ENCODE measurements at places on chromosomes 13 and 19.

GRCh38 chr19:11069561-11069960, 19.7 kb upstream of the LDLR start:
- no peak for DNase-seq

- peak; percentile 40 for DNase-seq
Measured at GRCh38 chr13:44573790-44574465, 2.2 kb downstream of the TSC22D1 start.

DNA sequence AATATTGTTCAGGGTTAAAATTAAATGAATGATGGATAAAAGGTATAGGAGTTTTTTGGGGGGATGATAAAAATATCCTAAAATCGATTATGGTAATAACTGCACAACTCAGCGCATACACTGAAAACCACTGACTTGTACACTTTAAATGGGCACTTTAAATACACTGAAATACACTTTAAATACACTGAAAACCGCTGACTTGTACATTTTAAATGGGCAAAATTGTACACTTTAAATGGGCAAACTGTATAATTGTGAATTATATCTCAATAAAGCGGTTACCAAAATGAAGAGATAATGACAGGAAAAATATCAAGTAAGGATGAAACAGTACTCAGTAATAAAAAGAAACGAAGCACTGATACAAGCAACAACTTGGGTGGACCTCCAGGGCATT, 1.5 kb downstream of the LIG1 start:
- no peak for DNase-seq

DNA sequence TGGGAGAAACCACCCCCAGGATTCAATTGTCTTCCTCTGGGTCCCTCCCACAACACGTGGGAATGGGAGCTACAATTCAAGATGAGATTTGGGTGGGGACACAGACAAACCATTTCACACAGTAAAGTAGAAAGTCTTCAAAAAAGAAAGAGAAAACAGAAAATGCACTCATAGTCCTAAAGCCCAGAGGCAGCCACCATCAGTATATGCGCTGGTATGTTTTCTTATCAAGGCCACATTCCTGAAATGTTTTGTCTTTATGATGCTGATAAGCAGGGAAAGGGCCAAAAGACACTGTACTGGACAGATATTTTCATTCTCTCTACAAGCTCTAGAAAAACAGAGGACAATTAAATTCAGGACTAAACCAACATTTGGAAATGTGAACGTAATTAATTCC, 375.8 kb upstream of the TSHZ3 start:
- no peak for DNase-seq

DNA sequence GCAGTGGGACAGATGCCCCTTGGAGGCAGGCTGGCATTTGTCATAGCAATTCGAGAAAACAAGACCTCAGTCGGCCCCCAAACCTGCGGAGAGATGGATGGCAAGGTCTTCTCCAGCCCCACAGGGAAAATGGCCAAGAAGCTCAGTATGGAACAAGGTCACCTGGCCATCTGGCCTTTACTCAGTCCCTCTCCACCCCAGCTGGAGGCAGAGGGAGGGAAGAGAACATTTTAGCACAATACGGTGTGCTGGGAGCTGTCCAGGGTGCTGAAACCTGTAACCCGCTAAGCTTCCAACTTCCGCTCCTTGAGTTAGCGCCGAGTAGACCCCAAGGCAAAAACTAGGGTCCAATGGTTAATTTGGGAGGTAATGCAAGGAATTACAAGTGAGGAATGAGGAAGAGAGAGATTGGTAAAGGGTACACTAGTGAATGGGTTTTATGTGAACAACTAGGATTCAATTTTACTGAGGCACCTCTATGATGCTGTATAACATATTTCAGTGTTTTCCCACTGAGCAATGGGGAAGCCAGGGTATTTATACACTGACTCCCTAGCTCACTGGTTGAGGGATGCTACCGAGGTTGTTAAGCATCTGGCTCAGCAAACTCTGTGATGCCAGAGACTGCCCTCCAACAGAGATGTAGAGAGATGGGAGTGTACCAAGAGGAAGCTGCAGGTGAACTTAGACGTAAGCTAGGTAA, 64.3 kb downstream of the CACNA1A start:
- peak; percentile 21 for DNase-seq

GRCh38 chr19:3544742-3545668, 6.0 kb downstream of the TEKTIP1 start:
- DNase-seq: peak; percentile 89

DNA sequence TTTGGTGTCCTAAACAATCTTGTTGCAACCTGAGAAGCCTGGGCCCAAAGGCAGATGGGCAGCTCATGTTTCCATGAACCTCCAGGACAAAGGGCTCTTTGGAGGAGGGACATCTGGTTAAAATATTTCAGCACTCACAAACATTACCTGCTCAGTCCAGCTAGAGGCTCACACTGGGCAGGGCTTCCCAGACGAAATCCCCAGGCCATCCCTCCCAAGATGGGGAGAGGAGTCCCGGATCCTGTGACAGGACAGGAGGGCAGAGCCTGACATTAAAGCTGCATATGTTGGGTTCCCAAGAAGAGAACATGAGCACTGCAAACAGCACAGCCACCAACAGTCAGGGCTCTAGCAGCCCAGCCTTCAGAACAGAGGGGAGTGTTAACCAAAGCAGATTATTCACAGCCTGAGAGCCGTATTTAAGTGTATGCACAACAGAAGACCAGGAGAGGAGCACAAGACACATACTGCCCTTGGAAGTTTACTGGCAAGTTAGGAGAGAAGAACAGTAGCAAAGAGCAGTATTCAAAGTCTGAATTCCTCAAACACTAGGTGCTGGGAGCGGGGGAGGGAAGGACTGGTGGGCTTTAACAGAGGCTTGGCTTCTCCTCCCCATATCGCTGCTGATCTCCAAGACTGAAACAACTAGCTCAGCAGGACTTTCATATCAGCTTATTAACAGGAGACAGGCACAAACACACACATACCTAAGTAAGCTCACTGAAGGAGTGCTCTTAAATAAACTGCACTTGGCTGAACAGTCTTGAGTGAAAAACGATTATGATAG, 12.3 kb downstream of the ATP7B start:
- DNase-seq: no peak

DNA sequence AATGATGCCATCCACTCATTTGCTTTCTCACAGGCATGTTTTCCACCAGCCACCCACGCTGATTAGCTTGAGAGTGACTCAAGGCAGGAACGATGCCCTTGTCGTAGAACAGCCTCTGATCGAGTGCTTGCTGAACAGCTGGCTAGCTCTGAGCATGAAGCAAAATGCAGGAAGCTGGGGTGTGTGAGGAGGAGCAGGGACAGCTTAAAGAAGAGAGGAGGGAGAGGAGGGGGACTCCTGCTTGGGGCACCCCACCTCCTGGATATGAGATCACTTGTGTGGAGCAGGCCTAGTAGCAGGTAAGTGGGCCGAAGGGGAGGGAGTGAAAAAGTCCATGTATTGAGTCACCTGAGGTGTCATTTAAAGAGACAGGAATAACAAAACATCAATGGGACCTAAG, 48.8 kb downstream of the IRS2 start:
- no peak for DNase-seq

DNA sequence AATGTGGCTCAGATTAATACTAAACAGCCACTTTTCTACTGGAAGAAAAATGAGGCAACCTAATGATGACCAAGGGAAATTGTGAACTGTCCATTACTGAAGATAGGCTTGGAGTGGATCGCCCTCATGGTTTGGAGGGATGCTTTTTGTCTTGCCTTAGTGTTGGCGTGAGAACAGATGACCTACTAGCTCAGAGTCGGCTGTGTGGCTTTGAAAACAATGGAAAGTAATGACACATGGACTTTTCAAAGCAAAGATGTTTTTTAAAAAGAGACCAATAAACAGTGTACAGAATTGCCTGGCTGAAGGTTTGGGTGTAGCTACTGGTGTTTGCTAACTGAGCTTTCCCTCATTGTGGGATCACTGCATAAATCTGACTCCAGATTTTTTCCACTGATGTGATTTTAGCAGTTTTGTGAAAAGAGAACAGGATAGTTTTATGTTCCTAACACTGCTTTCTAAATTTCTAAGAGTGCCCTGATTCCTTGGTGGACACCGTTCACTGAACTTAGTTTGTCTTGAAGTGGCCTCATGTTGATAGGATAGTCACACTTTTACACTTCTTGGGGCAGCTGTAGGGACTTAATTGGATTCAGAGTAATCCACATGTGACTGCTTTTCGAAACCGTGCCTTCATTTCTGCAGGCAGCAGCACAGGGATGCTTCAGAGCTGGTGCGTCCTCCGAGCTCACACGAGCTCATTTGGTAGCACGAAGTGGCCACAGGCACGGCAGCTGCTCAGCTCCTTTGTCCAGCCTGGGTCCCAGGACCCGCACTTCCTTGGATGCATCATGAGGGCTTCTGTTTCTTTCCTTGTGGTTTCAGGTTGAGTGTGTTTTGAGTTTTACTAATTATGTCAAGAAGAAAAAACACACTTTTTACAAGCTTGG, 4.3 kb downstream of the CEBPG start:
- DNase-seq: no peak

- DNase-seq: peak; percentile 15
Measured at GRCh38 chr13:76993021-76993420, 1.1 kb downstream of the CLN5 start.

DNA sequence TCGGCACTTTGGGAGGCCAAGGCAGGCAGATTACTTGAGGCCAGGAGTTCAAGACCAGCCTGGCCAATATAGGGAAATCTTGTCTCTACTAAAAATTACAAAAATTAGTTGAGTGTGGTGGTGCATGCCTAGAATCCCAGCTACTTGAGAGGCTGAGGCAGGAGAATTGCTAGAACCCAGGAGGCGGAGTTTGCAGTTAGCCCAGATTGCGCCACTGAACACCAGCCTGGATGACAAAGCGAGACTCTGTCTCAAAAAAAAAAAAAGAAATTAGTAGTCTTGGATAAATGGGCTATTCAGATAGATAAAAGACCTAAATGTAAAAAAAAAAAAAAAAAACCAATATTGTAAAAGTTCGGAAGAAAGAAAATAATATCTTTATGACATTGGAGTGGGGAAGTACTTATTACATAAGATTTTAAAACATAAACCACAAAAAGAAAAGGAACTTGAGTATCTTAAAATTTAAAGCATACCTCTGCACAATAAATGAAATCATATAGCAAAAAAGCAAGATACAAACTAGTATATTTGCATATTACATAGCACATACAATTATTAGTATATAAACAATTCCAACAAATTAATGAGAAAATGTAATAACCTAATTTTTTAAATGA, 26.7 kb upstream of the RNASEH2B start:
- DNase-seq: no peak

DNA sequence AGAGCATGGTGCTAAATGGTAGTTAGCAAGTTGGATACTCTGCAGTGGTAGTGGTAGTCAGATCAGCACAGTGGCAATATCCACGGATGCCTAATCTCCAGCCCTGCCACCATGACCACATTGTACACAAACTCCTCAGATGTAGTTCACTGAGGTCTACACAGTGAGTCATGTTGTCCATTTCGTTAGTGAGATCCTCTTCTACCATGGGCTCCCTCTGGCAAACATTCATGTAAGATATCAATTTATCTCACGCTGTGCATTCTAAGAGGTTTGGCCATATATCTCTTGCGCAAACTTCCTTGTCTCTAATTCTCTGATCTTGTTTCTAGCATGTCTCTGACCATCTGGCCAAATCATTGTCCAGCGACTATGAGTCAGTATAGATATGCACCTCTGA, 58.2 kb downstream of the POLR1D start:
- DNase-seq: no peak

GRCh38 chr13:111938741-111939665, 127.9 kb upstream of the SOX1 start:
- DNase-seq: no peak

DNA sequence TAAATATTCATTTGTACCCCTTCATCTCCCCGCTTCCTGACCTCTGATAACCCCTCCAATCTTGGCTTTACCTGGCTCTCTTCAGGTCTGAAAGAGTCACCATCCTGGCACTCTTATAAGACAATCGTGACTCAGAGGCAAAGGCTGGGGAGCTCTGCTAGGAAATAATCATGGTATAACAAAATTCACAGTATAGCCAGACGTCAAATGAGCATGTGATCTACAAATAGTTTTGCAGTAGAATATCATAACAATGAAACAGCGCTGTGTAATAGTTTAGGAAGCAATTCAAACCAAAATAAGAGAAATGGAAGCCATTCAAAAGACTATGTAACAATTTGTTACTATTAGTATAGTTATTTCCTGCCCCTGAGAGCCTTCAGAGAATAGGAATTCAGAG, 34.2 kb downstream of the RXFP2 start:
- peak; percentile 19 for DNase-seq

- no peak for DNase-seq
Measured at GRCh38 chr13:73571376-73571775, 512.6 kb downstream of the KLF5 start.

GRCh38 chr19:34273121-34273520, 18.8 kb downstream of the GARRE1 start:
- no peak for DNase-seq

- DNase-seq: no peak
Measured at GRCh38 chr13:52737965-52738364, 1.7 kb downstream of the CNMD start.

DNA sequence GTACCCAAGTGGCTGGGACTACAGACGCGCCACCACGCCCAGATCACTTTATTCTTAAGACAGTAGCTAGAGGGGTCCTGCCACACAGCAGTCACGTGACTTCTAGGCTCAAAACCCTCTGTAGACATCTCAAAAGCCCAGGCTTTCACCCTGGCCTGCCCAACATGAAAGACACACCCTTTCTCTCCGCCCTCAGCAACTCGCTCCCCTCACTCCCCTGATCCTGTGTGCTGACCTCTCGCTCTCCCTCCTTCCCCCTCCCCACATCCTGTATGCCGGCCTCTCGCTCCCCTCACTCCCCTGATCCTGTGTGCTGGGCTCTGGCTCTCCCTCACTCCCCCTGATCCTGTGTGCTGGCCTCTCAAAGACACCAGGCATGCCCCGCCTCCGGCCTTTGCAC, 77.4 kb downstream of the SLC15A1 start:
- DNase-seq: no peak

DNA sequence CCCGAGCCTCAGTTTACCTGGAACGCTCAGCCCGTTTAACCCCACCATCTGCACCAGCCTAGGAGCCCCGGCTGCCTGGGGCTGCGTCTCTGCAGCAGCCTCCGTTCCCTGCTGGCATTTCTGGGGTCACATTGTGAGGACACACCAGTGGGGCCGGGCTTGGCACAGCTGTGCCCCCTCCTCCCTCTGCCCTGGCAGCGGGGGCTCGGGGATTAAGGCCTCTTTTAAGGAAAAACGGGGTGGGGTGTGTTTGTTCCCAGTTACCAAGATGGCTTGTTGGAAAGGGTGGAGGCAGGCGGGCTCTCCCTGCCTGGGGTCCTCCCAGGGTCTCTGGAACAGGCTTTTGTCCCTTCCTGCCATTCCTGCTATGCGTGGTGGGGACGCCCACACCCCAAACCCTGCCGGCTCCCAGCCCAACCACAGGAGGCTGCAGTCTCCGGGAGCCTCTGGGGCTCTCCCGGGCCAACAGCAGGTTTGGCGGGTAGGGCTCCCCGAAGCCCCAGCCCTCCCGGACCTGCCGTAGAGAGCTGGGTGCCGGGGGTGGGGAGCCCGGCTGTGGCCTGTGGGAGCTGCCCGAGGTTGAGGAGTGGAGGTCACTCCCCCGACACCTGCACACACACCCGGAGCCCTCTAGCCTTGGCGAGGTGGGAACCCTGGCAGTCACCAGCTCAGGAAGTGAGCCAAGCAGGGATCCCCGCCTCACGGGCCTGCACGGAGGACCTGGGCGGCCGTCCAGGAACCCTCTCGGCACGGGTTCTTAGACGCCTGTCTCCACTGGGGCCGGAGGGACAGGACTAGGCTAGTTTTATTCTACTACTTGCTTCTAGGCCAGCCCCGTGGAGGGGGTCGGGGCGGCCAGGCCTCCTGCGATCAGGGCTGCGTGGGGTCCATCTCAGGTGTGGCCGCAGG, 36.9 kb downstream of the GADD45B start:
- no peak for DNase-seq

Measured in hepatic stellate cell (primary cell).